ENCODE measurements at places on chromosomes 1 and 21.

DNA sequence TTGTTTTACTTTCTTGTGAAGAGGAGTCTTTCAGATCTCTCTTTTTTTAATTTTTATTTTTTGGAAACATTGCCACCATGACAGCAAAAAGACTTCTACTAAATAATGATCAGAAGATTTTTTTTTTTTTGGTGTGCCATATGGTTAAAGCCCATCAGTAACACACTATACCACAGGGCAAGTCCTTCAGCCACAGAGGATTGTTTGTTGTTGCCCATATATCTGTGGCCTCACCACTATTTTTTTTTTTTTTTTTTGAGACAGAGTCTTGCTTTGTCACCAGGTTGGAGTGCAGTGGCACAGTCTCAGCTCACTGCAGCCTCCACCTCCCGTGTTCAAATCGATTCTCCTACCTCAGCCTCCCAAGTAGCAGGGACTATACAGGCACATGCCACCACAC, 29.2 kb downstream of the UAP1 start:
- DNase-seq, result no peak

DNA sequence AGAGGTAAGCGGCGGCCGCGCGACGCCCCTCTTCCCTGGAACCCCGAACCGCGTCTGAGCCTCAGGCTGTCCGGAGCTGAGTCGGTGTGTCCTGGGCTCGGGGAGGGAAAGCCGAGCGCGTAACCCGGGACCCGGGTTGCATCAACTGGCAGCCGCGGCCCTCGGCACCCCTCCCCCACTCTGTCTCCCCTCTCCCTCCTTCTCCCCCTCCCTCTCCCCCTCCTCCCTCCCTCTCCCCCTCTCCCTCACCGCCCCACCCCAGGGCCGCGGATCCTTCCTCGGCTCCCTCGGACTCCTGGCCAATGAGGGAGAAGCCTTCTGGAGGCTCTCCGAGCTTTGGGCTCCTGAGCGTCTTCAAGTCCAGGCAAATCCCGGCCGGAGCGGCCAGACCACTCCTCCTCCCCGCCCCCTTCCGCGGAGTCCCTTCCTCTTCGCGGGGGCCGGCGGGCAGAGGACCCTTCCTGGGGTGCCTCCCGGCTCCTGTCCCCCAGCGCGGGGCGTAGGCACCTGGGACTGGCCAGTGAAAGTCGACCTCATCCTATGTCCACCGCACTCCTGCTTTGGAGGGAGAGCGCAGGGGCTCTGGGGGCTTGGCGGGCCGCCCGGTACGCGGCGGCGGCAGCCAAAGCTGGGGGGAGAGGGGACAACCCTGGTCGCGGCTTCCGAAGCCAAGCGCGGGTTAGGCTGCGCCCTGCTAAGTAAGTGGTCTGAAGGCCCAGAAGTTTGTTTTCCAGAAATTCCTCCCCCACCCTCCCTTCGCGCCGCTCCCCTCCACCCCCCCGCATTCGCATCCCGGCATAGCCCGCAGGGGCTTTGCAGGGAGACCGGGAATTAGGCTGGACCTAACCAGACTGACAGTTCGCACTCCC, 850 bp downstream of the SESN2 start:
- DNase-seq, result peak; percentile 51

GRCh38 chr1:27364696-27365371, 1.9 kb downstream of the MAP3K6 start:
- peak; percentile 40 for DNase-seq

GRCh38 chr1:178916448-178917174, 45.7 kb upstream of the ANGPTL1 start:
- DNase-seq, result no peak

DNA sequence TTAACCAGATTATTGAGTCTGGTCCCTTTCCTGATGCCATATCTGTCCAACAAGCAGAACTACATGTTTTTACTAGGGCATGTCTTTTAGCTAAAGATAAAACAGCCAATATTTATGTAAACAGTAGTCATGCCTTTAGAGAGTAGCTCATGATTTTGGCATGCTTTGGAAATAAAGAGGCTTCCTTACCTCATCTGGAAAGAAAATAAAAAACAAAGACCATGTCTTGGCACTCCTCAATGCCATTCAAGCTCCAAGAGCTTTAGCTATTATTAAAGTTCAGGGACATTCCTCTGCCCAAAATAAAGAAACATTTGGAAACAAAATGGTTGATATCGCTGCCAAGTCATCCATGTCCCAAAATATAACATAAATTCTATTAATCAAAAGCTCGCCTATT, 202.4 kb downstream of the URB2 start:
- no peak for DNase-seq

DNA sequence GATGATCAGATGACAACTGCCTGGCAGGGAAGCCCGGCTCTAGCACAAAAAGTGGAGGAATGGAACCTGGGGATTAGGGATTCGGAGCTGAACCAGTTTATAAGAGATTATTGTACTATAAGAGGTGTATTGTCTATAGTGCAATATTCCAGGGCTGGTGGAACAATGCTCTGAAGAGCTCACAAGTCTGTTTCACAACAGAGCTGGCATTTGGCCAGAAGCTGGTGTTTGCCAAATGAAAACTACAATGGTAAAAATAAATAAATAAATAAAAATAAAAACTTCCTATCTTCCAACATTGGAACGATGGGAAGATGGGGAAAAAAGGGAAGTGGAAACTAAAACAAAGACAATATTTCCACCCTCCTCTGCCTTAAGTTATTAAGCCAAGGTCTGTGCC, 73.5 kb downstream of the CHODL start:
- DNase-seq, result no peak

DNA sequence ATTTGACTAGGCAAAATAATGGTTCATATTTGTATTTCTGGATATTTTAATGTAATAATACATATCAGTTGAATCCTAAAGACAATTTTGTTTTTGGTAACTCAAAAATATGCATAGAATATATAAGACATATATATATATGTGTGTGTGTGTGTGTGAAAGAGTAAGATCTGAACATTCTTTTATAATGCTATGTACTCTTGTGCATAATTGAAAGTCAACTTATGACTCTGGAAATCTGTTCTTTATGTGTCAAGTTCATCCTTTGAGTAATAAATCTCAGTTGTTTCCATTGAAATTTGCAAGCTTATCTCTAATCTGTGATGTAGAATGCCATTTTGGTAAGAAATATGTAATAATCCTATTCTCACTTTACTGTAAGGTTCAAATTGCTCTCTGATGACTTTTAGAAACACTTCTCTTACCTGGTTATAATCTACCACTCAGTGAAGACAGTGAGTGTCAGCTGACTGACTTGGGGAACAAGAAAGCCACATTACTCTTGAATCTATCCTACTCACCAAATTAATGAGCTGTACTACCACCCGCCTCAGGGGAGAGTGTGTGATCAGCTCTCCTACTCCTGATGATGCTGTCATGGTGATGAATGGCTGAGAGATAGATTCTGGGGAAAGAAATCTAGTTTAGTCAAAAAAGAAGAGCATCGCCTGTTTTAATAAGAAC, 15.0 kb upstream of the NEK7 start:
- DNase-seq, result no peak

- DNase-seq, result peak; percentile 3
Observed at GRCh38 chr1:243407284-243408018, 151.6 kb downstream of the SDCCAG8 start.

- no peak for DNase-seq
Observed at GRCh38 chr1:2623571-2624337, 9.1 kb downstream of the MMEL1 start.

DNA sequence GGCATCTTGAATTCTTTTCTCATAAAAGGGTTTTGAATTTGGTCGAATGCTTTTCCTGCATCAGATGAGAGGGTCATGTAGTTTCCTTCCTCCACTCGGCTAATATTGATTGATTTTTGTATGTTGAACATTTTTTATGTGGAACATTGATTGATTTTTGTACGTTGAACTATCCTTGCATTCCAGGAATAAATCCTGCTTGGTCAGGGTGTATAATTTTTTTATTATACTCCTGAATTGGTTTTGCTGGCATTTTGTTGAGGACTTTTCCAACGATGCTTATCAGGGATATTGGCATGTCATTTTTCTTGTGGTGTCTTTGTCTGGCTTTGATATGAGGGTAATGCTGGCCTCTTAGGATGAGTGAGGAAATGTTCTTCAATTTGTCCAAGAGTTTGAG, 8.5 kb downstream of the TMEM240 start:
- DNase-seq, result no peak

DNA sequence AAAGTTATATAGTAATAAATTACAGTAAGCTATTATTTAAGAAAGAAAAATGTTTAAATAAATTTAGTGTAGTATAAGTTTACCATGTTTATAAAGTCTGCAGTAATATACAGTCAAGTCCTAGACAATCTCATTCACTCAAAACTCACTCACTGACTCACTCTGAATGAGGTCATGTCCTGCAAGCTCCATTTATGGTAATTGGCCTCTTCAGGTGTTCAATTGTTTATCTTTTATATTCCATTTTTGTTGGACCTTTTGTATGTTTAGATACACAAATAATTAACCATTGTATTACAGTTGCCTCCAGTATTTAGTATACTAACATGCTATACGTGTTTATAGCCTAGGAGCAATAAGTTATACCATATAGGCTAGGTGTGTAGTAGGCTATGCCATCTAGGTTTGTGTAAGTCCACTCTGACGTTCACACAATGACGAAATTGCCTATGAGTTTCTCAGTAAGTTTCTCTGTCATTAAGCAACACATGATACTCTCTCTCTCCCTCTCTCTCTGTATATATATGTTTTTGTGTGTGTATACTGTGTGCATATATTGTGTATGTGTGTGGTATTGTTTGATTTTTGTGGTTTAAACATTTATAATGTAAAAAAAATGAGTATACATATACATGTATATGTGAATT, 161.2 kb downstream of the NCAM2 start:
- DNase-seq, result no peak

DNA sequence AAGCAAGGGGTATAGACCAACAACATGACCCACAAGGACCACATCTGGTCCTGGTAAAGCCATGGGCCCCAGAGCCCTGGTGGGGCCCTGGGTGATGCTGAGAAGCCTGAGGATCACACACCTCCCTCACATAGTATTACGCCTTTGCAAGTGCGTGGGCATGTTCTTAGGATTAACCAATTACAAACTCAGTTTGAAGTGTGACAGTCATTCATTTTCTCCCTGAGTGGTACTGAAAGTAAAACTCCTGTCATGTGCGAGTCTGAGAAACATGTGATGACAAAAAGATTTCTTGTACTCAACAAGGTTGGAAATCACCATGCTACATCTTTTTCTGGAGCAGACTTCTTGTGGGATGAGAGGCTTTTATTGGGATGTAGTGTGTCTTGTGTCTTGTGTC, 315.3 kb upstream of the DUSP10 start:
- no peak for DNase-seq

DNA sequence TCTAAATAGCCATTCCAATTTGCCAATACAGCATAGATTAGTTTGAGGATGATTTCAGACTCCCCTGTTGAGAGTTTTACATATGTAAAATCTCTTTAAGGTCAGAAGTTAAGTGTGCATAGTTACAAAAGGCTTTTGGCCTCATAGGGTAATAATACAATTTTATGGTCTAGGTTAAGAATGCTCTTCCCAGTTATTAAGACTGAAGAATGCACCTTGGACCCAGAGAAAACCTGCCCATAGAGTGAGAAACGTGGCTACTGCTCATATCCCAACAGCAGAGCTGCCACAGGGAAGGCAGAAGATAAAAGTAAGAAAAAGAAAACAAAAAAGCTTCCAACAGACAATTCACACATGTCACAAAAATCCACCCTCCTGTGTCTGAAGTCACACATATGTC, 255.9 kb downstream of the LMO4 start:
- no peak for DNase-seq

DNA sequence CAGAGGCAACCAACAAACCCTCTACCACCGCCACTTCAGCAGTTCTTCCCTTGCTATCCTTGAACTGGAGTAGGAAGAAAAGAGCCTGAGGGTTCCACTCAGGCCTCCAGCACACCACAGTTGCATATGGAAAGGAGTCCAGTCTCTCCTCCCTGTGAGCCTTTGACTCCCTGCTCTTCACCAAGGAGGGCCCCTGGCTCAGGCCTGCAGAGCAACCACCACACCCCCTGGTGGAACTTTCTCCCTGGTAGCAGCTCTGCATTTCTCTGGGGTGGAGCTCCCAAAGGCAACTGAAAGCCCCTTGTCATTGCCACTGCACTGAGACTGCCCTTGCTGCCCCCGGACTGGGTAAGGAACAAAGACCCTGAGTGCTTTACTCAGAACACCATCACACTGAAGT, 1021.5 kb upstream of the ADGRL2 start:
- DNase-seq, result no peak

DNA sequence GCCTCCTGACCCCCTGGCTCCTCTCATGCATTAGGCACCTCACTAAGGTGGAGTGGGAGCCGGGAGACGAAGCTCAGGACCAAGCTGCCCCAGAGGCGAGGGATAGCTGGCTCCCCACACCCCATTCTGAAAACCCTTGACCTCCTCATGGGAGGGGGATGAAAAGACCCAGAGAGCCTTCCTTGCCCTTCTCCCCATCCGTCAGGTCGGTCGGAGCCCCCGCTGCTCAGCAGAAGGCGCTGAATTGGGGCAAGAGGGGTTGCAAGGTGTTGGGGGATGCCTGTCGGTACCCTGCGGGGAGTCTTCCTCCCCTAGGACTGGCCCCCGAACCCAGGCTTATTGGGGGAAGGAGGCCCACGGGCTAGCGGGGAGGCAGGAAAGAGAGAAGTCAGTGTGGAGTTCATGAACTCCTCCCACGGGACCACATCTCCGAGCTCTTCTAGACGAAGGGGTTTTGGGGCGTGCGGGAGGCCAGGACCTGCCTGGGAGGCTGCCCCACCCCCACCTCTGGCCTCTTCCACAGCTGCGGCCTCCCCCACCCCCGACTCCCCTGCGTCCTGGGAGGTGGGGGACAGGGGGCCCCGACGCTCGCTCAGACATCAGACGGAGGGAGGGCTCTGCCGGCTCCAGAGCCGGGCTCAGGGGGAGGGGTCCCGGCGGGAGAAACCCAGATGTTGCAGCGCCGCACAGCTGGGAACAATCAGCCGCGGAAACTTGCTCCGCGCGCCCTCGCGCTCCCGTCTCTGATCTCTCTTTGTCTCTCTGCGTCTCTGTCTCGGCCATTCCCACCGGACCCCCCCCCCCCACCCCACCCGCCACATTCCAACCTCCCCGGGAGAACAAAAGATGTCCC, 719 bp downstream of the MFAP2 start:
- DNase-seq, result peak; percentile 22

DNA sequence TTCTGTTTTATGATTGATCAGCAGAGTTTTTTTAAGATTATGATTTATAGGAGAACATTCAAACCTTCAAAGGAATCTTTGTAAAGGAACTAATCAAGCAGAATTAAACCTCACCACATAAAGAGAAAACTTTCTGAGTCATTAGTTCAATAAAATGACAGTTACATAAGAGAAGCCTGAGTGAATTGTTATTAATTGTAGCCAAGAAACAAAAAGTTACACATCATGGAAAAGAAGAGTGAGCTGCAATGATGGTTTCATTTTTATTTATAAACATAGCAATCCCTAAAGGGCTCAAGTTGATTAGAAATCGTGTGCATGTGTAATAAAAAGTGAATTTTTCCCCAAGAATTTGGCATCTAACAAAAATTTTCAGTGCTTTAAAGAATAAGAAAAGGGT, 731.4 kb downstream of the LTN1 start:
- DNase-seq, result no peak

DNA sequence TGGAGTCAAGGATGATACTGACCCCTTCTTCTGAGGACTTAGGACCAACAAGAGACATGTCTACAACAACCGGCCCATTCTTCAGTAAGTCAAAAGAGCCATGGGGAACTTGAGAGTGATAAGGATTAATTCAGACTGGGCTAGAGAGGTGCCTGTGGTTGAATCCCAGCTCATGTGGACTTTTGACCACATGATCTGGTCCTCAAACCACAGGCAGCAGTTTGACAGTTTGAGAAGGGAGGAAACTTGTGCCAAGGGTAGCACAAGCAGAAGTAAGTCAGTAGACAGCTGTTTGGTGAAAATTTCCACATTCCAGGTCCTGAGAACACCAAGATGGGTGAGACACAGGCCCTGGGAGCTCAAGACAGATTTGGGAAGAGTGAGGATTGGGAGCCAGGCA, 19.8 kb downstream of the SH3BP5L start:
- DNase-seq, result peak; percentile 88
